ENCODE measurements at places on chromosomes 5 and 9. TPM values are rescaled to one million over a fixed set of nuclear protein-coding genes. Genes with fewer than 3 reads are reported as not detected.

GRCh38 chr9:101792475-101792874, 54.0 kb upstream of the GRIN3A start:
- H3K36me3 ChIP-seq = no peaks in the 10 kb centered on the region
- no peak overlapping the region for H3K27ac ChIP-seq
- H3K4me3 ChIP-seq = no peak overlapping the region
- no peak for DNase-seq

DNA sequence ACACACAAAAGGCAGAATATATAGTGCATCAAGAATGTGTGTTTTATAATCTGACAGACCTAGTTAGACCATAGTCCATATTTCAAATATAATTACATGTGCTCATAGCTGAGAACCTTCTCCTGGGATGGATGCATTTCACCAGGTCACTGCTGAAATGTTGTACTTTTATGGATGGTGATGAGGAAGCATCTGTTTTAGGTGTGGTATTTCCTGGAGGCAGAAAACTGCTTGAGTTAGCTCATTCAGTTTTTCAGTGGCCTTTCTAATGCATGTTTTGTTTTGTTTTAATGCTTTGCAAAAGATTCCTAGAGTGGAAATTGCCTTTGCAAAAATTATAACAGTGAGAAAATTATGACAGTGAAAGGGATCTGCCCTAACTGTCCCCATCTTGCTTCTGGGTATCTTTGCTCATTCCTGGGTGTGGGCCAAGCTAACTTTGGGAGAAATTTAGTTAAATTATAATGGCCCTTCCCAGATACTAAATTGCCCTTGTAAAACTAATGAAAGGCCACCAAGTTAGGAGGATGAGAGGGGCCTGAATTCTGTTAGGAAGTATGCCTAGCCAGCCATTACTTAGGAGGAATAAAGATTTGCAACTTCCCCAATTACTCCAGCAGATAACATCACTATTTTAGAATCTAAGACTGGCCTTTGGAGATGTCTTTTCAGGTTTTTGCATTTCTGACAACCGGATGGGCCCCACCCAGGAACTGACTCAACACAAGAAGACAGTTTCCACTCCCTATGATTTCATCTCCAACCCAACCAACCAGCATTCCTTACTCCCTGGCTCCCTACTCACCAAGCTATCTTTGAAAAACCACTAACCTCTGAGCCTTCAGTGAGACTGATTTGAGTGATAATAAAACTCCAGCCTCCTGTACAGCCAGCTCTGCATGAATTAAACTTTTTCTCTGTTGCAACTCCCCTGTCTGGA, 7.0 kb upstream of the IL12B start:
- DNase-seq = peak; percentile 75
- peak overlapping the region; percentile 45 for H3K4me3 ChIP-seq
- H3K36me3 ChIP-seq = peaks cover 17% of the 10 kb centered on the region
- H3K4me1 ChIP-seq = peaks cover 67% of the 10 kb centered on the region
- H3K27me3 ChIP-seq = peaks cover 3% of the 10 kb centered on the region
- peak overlapping the region; percentile 95 for H3K27ac ChIP-seq

Gene CARTPT
- total RNA-seq = not detected

- H3K4me3 ChIP-seq = no peak overlapping the region
- peaks cover 2% of the 10 kb centered on the region for H3K27me3 ChIP-seq
- no peaks in the 10 kb centered on the region for H3K36me3 ChIP-seq
- no peak overlapping the region for H3K27ac ChIP-seq
- no peak for DNase-seq
These were observed 68.2 kb upstream of the SMC2 start for GRCh38 chr9:104025945-104026344.

Gene BAAT
- total RNA-seq = not detected

DNA sequence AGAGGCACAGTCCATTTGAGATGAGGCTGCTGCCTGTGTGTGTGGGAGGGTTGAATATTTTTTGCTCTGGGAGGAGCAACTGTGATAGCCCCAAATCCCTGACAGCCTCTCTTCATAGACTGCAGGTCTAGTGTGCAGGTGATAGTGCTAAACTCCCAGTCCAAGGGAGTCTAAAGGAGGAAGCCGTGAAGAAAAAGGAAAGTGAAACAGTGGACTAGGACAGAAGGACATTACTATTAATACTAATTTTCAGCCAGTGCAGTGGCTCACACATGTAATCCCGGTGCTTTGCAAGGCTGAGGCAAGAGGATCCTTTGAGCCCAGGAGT, 295.0 kb downstream of the PDE4D start:
- H3K4me1 ChIP-seq = peaks cover 3% of the 10 kb centered on the region
- DNase-seq = no peak
- H3K4me3 ChIP-seq = no peak overlapping the region
- no peak overlapping the region for H3K27ac ChIP-seq

Measured in activated CD8-positive, alpha-beta T cell treated with anti-CD3 and anti-CD28 coated beads, Interleukin-2, amount 10 ng/mL, durations not matched to agents 7 days and 5 days (primary cell).